Occipital lobe (tissue), 3 donors: ENCODE measurements at places on chromosomes 7 and 10. TPM values are rescaled to one million over a fixed set of nuclear protein-coding genes. Genes with fewer than 3 reads are reported as not detected.

GRCh38 chr10:133173860-133174640, 14.0 kb downstream of the KNDC1 start:
- no peak for DNase-seq

POLD2 gene
- total RNA-seq = 49.9 TPM

- no peak for DNase-seq
Observed at GRCh38 chr7:134991469-134992339, 5.4 kb downstream of the AGBL3 start.

SPAM1 gene
- not detected for total RNA-seq

DNA sequence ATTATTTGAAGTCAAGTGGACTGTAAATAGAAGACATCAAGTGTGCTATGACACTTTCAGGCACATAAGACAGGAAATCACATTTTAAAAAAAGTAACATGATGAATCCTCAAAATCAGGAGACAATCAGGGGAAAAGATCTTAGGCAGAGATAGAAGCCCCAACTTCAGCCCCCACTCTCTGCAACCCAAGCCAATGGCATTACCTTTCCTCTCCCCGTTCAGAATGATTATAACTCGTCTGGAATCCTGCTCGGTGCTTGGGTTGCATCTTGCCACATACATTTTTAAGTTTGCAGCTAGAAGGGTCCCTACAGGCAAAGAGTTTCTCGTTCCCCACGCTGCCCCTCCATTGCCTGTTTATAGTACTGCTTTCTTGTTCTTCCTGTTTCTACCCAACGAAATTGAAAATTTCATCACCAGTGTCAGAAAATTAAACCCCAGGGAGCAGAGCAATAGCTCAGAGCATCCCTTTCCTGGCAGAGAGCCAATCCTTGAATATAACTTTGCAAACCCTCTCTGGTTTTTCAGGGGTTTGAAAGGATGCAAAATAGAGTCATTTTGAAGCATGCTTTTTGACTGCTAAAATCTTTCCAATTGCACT, 260.5 kb upstream of the AOAH start:
- DNase-seq = no peak

- DNase-seq = no peak
Observed at GRCh38 chr10:1851762-1852161, 114.4 kb upstream of the ADARB2 start.

DNA sequence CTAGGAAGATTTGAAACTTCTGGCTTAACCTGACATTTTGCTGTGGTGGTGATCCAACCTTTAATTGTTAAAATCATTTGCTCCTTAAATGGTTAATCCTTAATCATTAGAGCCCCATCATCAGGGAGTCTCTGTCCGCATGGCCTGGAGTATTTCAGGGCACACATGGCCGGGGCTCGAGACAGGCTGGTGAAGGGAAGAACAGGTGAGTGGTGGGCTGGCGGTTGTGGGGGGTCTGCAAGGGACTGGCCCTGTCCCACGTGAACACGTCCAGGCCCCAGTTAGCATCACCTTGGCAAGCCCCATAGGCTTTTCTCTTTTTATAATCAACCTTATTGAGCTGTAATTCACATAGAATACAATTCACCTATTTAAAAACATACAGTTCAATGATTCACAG, 109.5 kb downstream of the DNAJB6 start:
- DNase-seq = no peak

GRCh38 chr10:91340613-91341362, 69.4 kb upstream of the HECTD2 start:
- DNase-seq = peak; percentile 48

KCND2 gene
- 51.5 TPM for total RNA-seq

DNA sequence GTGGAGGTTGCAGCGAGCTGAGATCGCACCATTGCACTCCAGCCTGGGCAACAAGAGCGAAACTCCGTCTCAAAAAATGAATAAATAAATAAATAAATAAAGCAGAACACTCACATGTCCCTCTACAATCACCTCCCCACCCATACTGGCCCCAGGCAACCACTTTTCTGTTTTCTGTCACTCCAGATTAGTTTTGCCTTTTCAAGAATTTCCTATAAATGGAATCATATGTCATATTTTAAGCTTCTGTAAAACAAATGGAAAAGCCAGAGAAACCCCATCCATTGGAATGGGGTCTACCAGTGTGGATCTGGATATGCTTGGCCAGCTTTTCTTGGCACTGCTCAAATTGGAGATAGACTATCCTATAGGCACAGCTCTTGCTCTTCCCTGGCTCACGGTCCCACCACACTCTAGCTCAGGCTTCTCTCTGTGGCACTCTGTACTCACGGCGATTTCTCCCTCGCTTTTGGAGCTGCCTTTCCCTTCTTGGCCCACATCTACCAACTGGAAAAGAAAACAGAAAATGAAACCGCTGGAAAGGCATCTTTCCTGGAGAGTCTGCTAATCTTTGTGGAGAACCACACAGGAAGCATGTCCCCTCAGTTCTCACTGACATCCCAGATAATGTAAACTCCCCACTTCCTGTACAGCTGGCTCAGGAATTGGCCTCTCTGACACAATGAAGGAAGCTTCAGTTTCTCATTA, 210.1 kb downstream of the JCAD start:
- DNase-seq = no peak

DNA sequence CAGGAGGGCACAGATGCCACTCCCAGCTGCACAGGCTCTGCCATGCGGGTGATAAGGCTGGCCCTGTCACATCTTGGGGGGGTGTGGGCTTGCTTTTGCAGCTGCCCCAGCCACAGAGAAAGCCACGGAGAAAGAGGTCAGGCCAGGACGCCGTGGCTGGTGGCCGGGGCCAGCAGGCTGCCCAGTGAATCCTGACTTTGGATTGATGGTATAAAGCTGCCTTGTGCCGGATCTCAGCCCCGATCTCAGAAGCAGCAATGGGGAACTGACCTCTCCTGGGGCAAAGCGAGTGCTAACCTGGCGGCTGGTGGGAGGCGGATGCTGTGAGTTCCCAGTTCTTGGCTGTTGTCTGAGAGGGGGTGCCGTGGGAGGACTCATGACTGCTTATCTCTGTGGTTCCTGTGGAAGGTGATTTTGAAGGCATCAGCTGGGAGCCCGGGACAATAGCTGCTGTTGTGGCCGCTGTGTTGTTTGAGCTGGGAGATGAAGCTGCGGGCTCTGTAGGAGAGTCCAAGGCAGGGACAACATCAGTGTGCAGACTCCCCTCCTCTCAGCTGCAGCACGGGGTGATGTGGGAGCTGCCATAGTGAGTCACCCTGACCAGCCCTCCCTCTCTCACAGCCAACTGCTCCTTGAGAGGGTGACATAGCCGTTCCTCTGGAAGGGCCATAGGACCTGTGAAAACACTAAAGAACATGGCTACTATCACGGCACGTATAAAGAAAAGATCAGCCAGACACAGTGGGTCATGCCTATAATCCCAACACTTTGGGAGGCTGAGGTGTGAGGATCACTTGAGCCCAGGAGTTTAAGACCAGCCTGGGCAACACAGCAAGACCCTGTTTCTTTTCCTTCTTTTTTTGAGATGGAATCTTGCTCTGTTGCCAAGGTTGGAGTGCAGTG, 17.0 kb downstream of the IL15RA start:
- no peak for DNase-seq

GPR85 gene
- total RNA-seq = 272 TPM

GRCh38 chr7:114426382-114426781, 11.8 kb downstream of the FOXP2 start:
- no peak for DNase-seq

DNA sequence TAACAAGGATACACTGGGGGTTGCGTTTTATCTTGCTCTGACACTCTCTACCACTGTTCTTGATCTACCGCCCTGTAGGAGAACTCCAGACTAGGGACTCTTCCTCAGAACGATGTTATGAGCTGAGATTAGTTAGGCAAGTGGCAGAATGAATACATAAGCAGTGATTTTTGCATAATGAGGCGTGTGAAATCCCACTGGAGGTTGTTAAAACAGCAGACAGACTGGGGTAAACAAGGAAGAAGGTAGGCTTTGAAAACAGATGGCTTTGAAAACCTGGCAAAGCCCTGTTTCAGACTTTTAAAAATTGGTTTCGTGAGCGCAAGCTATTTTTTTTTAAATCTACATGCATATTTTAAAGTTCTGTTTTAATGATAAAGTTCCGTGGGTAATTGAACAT, 785.2 kb downstream of the TYW1 start:
- no peak for DNase-seq

DNA sequence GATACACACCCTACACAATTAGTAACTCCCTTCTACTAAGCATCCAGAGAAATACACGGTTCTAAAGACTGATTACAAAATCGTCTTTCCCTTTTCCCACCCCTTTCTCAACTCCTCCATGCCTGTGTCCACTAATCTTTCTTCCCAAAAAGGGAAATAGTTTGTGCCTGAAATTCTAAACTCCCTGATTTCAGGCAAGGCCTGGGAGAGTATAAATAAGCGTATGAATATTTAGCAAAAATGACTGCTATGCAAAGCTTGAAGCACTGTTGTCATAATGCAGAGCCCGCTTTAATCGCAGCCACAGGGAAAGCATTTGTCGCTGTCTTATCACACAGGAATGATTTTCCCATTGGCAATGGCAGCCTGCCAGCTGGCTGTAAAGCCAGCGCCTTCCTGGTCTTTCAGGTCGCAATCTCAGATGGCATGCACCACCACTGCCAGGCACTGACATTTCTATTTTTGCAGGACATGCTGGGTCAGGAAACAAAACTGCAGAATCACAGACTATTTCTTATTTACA, 142.9 kb upstream of the PCGF5 start:
- no peak for DNase-seq

DNA sequence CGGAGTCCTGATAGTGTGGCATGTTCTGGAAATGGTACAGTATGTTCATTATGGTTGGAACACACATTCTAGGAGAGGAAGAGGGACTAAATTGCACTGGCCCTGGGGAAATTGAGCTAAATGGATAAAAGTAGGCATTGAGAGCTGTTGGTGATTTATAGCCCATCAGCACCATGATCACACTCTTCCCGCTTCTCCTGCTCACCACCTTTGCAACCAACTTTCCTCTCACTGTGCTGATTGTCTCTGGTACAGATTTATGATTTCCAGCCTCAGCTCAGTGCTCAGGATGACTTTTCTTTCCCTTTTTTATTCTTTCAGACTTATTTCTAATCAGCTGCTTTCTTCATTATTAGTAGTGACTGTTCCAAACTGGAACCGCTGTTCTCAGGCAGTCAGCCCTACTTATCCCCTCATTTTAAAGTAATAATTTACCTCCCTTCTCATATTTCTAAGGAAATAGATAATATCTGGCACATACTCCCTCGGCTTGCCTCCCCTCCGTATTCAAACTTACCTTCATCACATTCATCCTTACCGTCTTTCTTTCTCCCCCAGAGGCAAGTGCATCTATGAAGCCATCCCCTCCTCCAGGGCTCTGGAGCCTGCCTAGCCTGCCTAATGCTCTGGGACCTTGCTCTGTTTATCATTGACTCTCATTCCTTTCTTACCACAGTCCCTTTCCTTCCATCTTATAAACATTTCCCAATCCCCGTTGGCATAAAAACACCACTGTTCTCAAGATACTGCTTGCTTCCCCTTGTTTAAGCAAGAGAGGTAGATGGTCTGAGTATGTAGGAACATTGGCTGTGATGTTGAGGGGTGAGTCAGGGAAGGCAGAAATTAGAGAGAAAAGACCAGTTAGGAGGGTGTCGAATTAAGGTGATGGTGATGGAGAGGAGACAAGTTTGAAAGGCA, 51.6 kb upstream of the RPA3 start:
- DNase-seq = no peak
